ENCODE measurements at places on chromosomes 11 and 22. TPM values are rescaled to one million over a fixed set of nuclear protein-coding genes. Genes with fewer than 3 reads are reported as not detected.
A peak's percentile ranks its signal among the peaks of the same experiment; 100 is the strongest.

- no peak overlapping the region for H3K27ac ChIP-seq
- peaks cover 27% of the 10 kb centered on the region for H3K27me3 ChIP-seq
- no peaks in the 10 kb centered on the region for H3K36me3 ChIP-seq
- DNase-seq = no peak
- no peak overlapping the region for H3K4me3 ChIP-seq
Observed at GRCh38 chr22:17115236-17115635, 5.9 kb downstream of the TMEM121B start.

GRCh38 chr11:93529707-93530467 lies 13.3 kb downstream of the SMCO4 start:
- no peak overlapping the region for H3K4me3 ChIP-seq
- H3K27me3 ChIP-seq = no peaks in the 10 kb centered on the region
- DNase-seq = no peak

- no peak overlapping the region for H3K4me3 ChIP-seq
- H3K27me3 ChIP-seq = peaks cover 3% of the 10 kb centered on the region
- H3K27ac ChIP-seq = no peak overlapping the region
- DNase-seq = no peak
Observed at GRCh38 chr22:43387815-43388214, 24.0 kb upstream of the MPPED1 start.

GRCh38 chr11:119404872-119405271 lies 18.1 kb downstream of the THY1 start:
- no peak overlapping the region for H3K27ac ChIP-seq
- H3K4me3 ChIP-seq = no peak overlapping the region
- H3K36me3 ChIP-seq = no peaks in the 10 kb centered on the region

DNA sequence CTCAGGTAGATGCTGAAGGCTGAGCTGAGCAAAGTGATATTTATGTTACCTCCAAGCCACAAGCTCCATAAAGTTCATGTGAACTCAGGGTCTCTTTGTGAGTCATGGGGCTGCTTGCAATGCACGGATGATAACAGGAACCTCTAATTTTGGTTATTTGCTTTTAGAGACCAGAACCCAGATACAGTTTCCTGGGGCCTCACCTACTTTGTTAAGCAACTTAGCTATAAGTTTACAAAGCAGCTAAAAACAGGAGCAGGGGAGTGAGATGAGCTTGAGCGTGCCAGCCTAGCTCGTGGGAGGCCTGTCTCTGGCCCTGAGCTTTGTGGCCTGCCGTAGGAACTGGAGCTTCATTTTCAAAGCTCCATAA lies 29.2 kb downstream of the SREBF2 start:
- H3K36me3 ChIP-seq = peaks cover 15% of the 10 kb centered on the region
- peak overlapping the region; percentile 54 for H3K27ac ChIP-seq
- peaks cover 24% of the 10 kb centered on the region for H3K4me1 ChIP-seq
- DNase-seq = no peak
- H3K4me3 ChIP-seq = no peak overlapping the region

DNA sequence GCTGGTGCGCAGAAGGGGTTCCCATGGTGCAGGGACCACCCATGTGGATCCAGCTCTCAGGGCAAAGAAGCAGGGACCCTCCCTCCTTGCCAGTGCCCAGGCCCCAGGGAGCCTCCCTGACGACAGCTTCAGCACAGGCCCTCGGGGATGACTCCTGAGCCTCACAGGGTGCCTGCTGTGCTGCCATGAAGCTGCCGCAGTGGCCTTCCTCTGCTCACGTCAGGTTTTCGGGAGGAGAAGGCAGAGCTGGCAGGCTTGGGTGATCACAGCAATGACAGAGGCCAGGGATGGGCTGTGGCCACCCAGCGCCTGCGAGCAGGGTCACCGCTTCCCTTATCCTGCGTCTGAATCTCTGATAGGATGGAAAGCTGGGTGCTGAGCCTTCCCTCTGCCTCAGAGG lies 276.2 kb downstream of the BRD1 start:
- no peaks in the 10 kb centered on the region for H3K36me3 ChIP-seq
- no peaks in the 10 kb centered on the region for H3K27me3 ChIP-seq
- no peak for DNase-seq
- no peaks in the 10 kb centered on the region for H3K4me1 ChIP-seq

- no peak for DNase-seq
- H3K27me3 ChIP-seq = peaks cover 2% of the 10 kb centered on the region
- no peak overlapping the region for H3K27ac ChIP-seq
- H3K4me1 ChIP-seq = no peaks in the 10 kb centered on the region
- no peaks in the 10 kb centered on the region for H3K36me3 ChIP-seq
- no peak overlapping the region for H3K4me3 ChIP-seq
Observed at GRCh38 chr11:33531743-33532181, 168.9 kb downstream of the C11orf91 start.

- H3K4me1 ChIP-seq = no peaks in the 10 kb centered on the region
- H3K27ac ChIP-seq = no peak overlapping the region
- H3K36me3 ChIP-seq = peaks cover 20% of the 10 kb centered on the region
- no peak overlapping the region for H3K4me3 ChIP-seq
- DNase-seq = no peak
Observed at GRCh38 chr11:64794526-64794925, 8.5 kb downstream of the MAP4K2 start.

DNA sequence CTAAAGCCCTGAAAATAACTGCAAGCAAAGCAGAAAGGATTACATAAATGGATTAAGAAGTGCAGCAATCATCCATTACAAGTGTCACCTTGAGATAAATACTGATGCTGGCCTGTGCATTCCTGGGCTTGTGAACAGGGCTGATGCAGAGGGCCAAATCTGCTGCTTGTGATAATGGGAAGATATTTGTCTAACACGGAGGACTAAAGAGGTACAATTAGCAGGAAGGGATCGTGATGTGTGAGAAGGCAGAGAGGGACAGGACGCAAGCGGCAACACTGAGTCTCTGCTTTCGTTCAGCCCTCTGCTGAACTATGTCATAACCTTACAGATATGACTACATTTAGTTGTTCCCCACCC lies 107.7 kb upstream of the DDI1 start:
- H3K27ac ChIP-seq = peak overlapping the region; percentile 30
- no peaks in the 10 kb centered on the region for H3K36me3 ChIP-seq
- peaks cover 16% of the 10 kb centered on the region for H3K4me1 ChIP-seq
- H3K4me3 ChIP-seq = no peak overlapping the region
- no peaks in the 10 kb centered on the region for H3K27me3 ChIP-seq
- peak; percentile 60 for DNase-seq

GRCh38 chr22:44219101-44219870 lies 38.6 kb downstream of the PARVG start:
- no peaks in the 10 kb centered on the region for H3K4me1 ChIP-seq
- DNase-seq = no peak
- H3K27ac ChIP-seq = no peak overlapping the region

DNA sequence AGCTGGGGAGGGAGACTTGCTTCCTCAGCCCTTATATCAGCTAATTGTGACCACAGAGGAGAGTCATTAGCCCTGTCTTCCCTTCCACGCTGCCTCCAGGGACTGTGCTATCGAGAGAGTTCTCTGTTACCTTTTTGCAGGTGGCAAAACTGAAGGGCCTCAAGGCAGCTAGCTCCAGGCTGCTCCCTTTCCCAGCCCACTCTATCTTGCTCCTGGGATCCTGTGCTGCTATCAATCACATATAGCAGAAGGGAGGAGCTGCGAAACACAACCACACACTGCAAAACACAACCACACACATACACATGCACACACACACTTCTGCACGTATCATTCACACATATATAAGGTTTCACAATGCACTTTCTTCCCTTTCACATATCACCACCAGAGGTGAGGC lies 205.3 kb upstream of the MTNR1B start:
- no peak overlapping the region for H3K4me3 ChIP-seq
- no peak overlapping the region for H3K27ac ChIP-seq
- H3K27me3 ChIP-seq = no peaks in the 10 kb centered on the region
- no peaks in the 10 kb centered on the region for H3K36me3 ChIP-seq
- no peaks in the 10 kb centered on the region for H3K4me1 ChIP-seq
- no peak for DNase-seq

DNA sequence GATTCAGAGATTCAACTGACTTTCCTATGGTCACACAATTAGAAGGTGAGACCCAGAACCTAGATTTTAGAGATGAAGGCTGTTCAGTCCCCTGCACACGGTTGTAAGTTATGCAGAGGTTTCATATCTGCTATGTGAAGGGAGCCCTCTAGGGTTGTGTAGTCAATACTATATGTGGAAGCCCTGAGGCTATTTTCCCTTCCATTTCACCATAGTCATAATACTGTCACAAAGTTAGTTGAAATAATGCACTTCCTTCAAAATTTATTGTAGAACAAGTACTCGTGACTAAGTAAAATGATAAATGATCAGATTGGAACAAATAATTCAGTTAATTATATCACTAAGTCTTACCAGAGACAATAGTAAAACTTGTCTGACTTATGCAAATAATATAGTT lies 48.8 kb downstream of the ENDOD1 start:
- H3K27me3 ChIP-seq = no peaks in the 10 kb centered on the region
- peak; percentile 26 for DNase-seq
- no peak overlapping the region for H3K27ac ChIP-seq
- peaks cover 3% of the 10 kb centered on the region for H3K36me3 ChIP-seq

DNA sequence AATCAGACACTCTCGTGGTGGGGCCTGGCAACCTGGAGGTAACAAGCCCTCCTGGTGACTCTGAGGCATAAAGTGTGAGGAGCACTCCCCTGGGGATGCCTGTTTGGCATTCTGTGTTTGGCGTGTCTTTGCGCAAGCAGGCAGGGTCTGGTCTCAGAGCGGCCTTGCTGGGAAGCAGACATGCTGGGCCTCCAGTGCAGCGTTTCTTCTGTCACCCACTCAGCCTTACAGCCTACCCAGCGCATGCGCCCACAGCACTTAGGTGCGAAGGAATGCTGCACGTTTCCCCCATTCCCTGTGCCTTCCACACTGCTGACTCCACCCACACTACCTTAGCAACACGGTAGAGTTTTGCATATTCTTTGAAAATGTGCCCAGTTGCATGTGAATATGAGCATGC lies 7.4 kb upstream of the CXCR5 start:
- H3K27me3 ChIP-seq = no peaks in the 10 kb centered on the region
- no peaks in the 10 kb centered on the region for H3K36me3 ChIP-seq
- DNase-seq = no peak
- H3K4me3 ChIP-seq = no peak overlapping the region

GRCh38 chr11:101759771-101760450 lies 154.9 kb upstream of the CEP126 start:
- H3K4me1 ChIP-seq = no peaks in the 10 kb centered on the region
- H3K27me3 ChIP-seq = no peaks in the 10 kb centered on the region
- H3K27ac ChIP-seq = no peak overlapping the region
- no peaks in the 10 kb centered on the region for H3K36me3 ChIP-seq

DNA sequence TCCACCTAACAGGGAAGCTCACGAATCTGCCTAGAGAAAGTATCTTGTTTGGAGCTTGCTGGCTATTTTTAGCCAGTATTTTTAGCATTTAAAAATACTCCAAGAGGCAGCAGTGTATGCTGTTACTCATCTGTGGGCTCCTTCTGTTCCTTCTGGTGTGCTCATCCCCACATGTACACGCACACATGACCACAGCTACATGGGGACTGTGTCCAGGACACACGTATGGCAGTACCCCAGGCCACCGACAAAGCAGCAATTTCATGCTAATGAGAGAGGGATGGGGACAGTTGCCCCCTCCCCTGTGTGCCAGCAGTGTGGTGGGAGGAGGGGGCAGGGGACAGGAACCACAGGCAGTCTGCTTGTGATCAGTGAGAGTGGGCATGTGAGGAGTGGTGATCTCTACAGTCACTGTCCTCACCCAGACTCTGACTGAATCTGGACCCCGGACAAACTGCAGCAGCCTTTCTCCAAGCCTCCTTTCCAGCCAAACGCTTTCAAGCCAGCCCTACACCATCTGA lies 16.4 kb downstream of the USP2 start:
- H3K4me3 ChIP-seq = no peak overlapping the region
- no peaks in the 10 kb centered on the region for H3K36me3 ChIP-seq
- H3K4me1 ChIP-seq = peaks cover 84% of the 10 kb centered on the region
- H3K27me3 ChIP-seq = peaks cover 3% of the 10 kb centered on the region
- no peak overlapping the region for H3K27ac ChIP-seq
- DNase-seq = no peak

DNA sequence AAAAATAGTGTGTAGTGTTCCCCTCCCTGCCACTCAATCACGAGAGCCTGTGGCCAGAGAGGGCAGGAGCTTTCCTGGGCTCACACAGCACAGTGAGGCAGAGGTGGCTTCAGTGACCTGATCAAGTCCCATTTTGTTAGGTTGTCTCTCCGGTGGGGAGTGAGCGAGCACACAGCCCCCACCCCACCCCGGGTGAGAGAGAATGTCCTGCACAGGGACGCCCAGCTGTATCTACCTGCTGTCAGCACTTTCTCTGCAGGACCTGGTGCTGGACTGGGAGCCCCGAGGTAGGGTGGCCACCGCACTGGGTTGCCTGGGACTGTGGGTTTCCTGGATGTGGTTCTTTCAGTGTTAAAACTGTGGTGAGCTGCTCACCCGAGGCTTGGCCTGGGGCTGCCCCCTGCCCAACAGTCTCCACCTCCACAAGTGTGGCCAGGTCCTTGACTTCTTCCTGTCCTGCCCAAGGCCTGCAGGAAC lies 6.1 kb downstream of the CAPN5 start:
- H3K36me3 ChIP-seq = no peaks in the 10 kb centered on the region
- H3K27me3 ChIP-seq = no peaks in the 10 kb centered on the region
- DNase-seq = no peak
- H3K4me3 ChIP-seq = no peak overlapping the region
- H3K4me1 ChIP-seq = peaks cover 60% of the 10 kb centered on the region

- H3K4me1 ChIP-seq = peaks cover 18% of the 10 kb centered on the region
- no peaks in the 10 kb centered on the region for H3K36me3 ChIP-seq
- no peak overlapping the region for H3K27ac ChIP-seq
- no peaks in the 10 kb centered on the region for H3K27me3 ChIP-seq
- no peak overlapping the region for H3K4me3 ChIP-seq
- no peak for DNase-seq
Observed at GRCh38 chr11:12727563-12728211, 53.5 kb downstream of the TEAD1 start.

DNA sequence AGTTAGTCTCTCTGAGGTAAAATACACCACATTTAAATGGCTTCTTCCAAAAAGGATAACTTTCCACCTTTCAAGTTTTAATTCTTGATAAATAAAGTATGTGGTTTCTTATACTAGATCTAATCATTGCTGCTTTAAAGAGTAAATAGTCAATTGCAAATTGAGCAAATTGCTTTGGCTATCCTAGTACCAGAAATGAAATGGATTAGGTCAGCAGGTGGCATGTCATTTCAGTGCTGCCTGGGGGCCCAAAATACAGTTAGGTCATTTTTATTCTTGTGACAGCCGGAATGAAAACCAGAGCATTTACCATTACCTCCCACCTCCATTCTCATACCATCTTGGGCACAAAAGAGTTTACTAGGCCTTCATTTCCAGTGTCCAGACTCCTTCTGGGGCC lies 70.2 kb downstream of the PHF21A start:
- no peak overlapping the region for H3K4me3 ChIP-seq
- H3K27ac ChIP-seq = no peak overlapping the region
- DNase-seq = no peak
- no peaks in the 10 kb centered on the region for H3K4me1 ChIP-seq

Gene IL10RA
- 8.6 TPM for polyA plus RNA-seq

Gene CRYBA4
- 0.06 TPM for polyA plus RNA-seq

Gene MRPL23
- polyA plus RNA-seq = 70.2 TPM

Gene UBTFL1
- polyA plus RNA-seq = not detected

Gene SCARF2
- 5.3 TPM for polyA plus RNA-seq

Gene KCNJ11
- polyA plus RNA-seq = 5.4 TPM

Gene TMEM45B
- 247 TPM for polyA plus RNA-seq

Gene LDHA
- polyA plus RNA-seq = 469 TPM

Gene CLCF1
- polyA plus RNA-seq = 9.6 TPM

Gene FUT4
- 21.6 TPM for polyA plus RNA-seq

Gene KRTAP5-10
- 0.19 TPM for polyA plus RNA-seq

Gene E2F8
- polyA plus RNA-seq = 17.7 TPM

Gene MPZL2
- 32.8 TPM for polyA plus RNA-seq

Gene OR4A16
- 0.04 TPM for polyA plus RNA-seq

Gene OR2AT4
- polyA plus RNA-seq = 3.2 TPM

Gene GGTLC2
- polyA plus RNA-seq = not detected

Gene FXYD2
- 4.4 TPM for polyA plus RNA-seq

Gene APOBEC3C
- 13.9 TPM for polyA plus RNA-seq

Gene GLYAT
- 0.45 TPM for polyA plus RNA-seq

Gene NRIP3
- polyA plus RNA-seq = 0.78 TPM
